ENCODE measurements at places on chromosomes 3 and 15. TPM values are rescaled to one million over a fixed set of nuclear protein-coding genes. Genes with fewer than 3 reads are reported as not detected.

Gene STRA6
- total RNA-seq: 2.1 TPM

Gene MRAS
- 8.5 TPM for total RNA-seq

Gene SH2D7
- not detected for total RNA-seq

Gene TEX55
- total RNA-seq: not detected

Gene SMAD6
- 8.9 TPM for total RNA-seq

Gene TPRG1
- total RNA-seq: 1.5 TPM

DNA sequence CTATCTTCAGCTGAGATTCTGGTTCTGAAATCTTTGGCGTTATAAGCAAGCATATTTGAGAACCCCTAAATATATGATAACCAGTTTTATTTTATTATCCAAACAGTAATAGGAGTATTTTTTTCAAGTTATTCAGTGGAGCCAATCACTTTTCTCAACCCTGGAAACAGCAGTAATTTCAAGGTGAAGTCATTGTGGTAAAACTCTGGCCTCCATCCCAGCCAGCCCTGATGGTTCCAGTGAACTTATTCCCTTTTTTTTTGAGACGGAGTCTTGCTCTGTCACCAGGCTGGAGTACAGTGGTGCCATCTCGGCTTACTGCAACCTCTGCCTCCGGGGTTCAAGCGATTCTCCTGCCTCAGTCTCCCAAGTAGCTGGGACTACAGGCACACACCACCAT lies 545.4 kb upstream of the IL12A start:
- H3K27ac ChIP-seq: no peak overlapping the region
- H3K4me1 ChIP-seq: no peaks in the 10 kb centered on the region
- no peaks in the 10 kb centered on the region for H3K36me3 ChIP-seq
- no peak for DNase-seq
- H3K27me3 ChIP-seq: no peaks in the 10 kb centered on the region

GRCh38 chr3:192422321-192422996 lies 304.9 kb downstream of the FGF12 start:
- H3K4me1 ChIP-seq: no peaks in the 10 kb centered on the region
- no peak for DNase-seq
- no peaks in the 10 kb centered on the region for H3K36me3 ChIP-seq

DNA sequence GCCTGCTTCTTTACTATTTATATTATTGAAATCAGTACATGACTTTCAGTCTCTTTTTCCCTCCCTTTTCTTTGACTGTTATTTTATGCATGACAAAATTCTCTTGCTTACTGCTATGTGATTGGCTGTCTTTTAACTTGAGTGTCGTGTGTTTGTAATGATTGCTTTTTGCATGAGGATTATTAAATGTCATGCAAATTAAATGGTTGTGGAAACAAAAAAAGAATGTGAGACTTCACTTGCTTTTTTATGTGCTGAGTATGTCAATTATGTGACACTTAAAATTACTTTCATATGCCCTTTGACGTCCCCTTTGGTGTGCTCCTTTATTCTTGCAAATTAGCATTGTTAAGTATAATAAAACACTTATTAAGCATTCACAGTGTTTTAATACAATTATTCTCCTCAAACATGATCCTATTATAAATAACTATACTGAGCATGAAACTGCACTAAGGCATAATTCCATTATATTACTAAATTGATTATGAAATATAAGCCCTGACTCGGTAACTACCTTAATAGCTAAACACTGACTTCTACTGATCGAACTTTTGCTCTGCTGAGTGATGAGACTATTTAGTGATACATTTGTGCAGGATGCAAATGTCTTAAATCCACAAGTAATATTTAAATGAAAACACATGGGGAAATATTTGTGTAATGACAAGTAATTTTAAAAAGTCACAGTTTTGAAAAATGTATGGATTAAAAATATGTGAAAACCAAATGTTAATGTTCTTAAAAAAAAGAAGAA lies 401.7 kb downstream of the NLGN1 start:
- no peaks in the 10 kb centered on the region for H3K27me3 ChIP-seq
- H3K4me3 ChIP-seq: no peak overlapping the region
- H3K4me1 ChIP-seq: no peaks in the 10 kb centered on the region
- no peak overlapping the region for H3K27ac ChIP-seq

- H3K27me3 ChIP-seq: no peaks in the 10 kb centered on the region
- no peak overlapping the region for H3K27ac ChIP-seq
- no peaks in the 10 kb centered on the region for H3K4me1 ChIP-seq
- H3K36me3 ChIP-seq: no peaks in the 10 kb centered on the region
These were observed 132.1 kb downstream of the IL1RAP start for GRCh38 chr3:190645932-190646460.

DNA sequence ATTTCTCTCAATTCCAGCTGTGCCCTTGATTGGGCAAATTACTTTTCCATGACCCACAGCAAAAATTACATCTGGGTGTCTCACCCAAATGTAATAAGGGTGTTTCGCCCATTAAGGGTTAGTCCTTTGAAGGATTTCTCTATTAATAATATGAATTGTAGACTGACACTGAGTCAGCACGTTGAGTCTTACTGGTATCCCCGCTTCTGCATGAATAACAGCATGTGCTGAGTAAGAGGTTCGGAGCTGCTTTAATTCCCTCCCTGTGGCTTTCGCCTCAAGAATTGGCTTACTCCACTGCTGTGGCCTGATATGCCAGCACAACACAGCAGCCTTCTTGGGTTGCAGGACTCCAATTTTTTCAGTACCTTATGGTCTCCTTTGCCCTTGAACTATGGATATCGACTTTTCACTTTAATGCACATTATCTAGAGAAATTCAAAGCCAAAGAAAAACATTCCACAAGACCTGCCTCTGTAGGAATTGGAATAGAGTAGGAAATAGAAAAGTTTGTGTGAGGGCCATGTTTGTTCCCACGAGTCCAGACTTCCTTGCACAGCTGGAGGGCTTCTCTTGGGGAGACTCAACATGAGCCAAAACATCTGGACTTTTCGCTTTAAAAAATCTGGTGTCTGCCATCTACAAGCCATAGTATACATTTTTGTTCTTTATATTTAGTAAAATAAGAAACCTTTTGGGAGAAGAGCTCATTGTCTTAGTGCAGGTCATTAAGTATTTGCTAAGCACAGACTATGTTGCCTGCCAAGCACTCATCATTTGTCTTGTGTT lies 20.7 kb upstream of the ERC2 start:
- H3K27ac ChIP-seq: no peak overlapping the region
- no peak for DNase-seq
- H3K4me3 ChIP-seq: no peak overlapping the region
- no peaks in the 10 kb centered on the region for H3K4me1 ChIP-seq

- H3K27ac ChIP-seq: no peak overlapping the region
- no peak overlapping the region for H3K4me3 ChIP-seq
- H3K36me3 ChIP-seq: no peaks in the 10 kb centered on the region
- DNase-seq: no peak
These were observed 537.2 kb upstream of the IL12A start for GRCh38 chr3:159451482-159451881.

GRCh38 chr15:29541309-29541708 lies 271.7 kb upstream of the NSMCE3 start:
- H3K36me3 ChIP-seq: no peaks in the 10 kb centered on the region
- no peak overlapping the region for H3K27ac ChIP-seq
- no peaks in the 10 kb centered on the region for H3K27me3 ChIP-seq
- no peak overlapping the region for H3K4me3 ChIP-seq

GRCh38 chr3:32401556-32402081 lies 10.0 kb downstream of the CMTM7 start:
- peaks cover 15% of the 10 kb centered on the region for H3K4me1 ChIP-seq
- peak; percentile 44 for DNase-seq
- H3K4me3 ChIP-seq: peak overlapping the region; percentile 33
- H3K36me3 ChIP-seq: no peaks in the 10 kb centered on the region
- H3K27ac ChIP-seq: peak overlapping the region; percentile 55
- no peaks in the 10 kb centered on the region for H3K27me3 ChIP-seq

DNA sequence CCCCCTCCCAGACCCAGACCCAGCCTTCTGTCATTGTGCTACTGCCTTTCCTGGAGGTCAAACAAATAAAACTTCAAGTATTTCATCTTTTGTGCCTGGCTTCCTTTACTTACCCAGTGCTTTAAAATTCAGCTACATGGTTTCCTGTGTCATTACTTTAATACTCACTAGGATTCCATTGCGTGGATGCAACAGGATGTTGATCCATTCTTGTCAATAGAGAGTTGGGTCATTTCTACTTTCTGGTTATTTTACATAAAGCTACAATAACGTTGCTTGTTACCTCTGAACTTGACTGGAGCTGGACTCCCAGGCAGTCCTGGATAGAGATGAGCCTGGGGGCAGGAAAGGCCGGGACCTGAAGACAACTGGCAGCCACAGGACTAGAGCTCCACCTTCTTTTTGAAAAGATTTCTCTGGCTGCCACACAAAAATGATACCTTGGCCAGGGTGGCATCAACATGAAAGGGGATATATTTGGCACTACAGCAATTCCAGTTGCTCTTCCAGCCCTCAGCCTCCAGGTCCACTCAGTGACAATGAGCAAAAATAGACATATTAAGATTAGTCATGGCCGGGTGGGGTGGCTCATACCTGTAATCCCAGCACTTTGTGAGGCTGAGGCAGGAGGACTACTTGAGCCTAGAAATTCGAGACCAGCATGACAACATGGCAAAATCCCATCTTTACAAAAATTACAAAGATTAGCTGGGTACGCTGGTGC lies 23.3 kb upstream of the HEG1 start:
- no peak overlapping the region for H3K4me3 ChIP-seq
- peaks cover 27% of the 10 kb centered on the region for H3K4me1 ChIP-seq
- DNase-seq: no peak
- H3K36me3 ChIP-seq: peaks cover 2% of the 10 kb centered on the region
- no peak overlapping the region for H3K27ac ChIP-seq

- H3K4me1 ChIP-seq: peaks cover 26% of the 10 kb centered on the region
- no peaks in the 10 kb centered on the region for H3K36me3 ChIP-seq
- DNase-seq: peak; percentile 56
- H3K27me3 ChIP-seq: no peaks in the 10 kb centered on the region
These were observed 451.1 kb upstream of the KCNMB2 start for GRCh38 chr3:178084938-178085816.

DNA sequence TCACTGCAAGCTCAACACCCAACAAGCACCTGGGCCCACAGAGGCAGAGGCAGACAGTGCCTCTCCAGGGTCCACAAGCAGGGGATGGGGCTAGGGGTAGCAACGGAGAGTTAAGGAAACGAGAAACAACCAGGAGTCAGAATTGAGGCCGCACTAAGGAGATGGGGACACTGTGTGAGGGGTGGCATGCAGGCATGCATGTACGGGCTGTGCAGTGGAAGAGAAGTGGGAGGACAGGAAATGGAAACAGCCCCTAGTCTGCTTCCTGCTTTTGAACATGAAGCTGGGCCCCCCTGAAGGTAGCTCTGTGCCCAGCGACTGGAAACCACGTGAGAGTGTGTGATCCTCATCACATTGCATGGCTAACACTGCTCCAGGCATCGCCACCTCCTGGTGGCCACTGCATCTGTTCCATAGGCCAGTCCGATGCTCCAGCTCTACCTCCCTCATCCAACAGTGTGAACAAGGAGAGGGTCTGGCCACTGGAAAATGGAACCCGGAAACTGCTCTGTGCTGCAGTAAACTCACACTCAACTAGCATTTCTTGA lies 44.0 kb downstream of the XXYLT1 start:
- no peak overlapping the region for H3K4me3 ChIP-seq
- DNase-seq: no peak

DNA sequence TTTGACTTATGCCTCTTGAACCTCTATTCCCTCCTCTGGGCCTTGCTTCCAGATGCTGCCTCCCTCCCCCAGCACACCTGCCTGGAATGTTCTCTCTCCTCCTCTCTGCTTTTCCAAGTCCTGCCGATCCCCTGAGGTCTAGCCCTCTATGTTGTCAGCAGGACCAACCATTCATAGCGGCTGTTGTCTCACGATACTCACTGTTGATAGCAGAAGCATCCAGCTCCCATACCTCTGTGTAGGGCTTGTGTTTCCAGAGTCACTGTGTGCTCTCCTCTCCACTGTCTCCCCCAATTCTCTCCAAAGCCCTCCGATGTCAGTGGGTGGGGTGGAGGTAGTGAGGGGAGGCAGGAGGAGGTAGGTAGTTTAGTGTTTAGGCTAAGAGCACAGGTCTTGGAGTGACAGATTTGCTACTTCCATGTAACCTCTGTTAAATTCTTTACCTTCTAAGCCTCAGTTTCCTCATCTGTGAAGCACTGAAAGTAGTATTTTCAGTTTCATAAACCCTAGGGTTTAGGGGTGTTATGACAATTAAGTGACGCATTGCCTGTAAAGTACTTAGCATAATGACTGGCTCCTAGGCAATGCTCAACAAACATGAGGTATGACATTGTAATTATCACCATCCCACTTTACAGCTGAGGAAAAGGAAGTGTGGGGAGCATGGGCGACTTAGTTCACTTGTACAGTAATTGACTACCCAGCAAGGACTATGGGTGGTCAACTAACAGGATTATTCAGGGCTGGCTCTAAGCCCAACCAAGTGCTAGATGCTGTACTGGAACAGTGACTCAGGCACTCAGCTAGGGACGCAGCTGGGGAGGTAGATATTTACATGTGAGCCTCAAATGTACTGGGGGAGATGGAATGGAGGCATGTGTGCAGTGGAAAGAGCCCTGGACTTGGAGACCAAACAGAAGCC lies 122.8 kb downstream of the CACNA1D start:
- H3K4me1 ChIP-seq: no peaks in the 10 kb centered on the region
- no peak for DNase-seq
- no peaks in the 10 kb centered on the region for H3K27me3 ChIP-seq
- no peak overlapping the region for H3K4me3 ChIP-seq
- H3K27ac ChIP-seq: no peak overlapping the region

Measured in Caco-2 (cell line).